IPS-NIHi11 (cell line): ENCODE measurements at places on chromosomes 16 and 17.

DNA sequence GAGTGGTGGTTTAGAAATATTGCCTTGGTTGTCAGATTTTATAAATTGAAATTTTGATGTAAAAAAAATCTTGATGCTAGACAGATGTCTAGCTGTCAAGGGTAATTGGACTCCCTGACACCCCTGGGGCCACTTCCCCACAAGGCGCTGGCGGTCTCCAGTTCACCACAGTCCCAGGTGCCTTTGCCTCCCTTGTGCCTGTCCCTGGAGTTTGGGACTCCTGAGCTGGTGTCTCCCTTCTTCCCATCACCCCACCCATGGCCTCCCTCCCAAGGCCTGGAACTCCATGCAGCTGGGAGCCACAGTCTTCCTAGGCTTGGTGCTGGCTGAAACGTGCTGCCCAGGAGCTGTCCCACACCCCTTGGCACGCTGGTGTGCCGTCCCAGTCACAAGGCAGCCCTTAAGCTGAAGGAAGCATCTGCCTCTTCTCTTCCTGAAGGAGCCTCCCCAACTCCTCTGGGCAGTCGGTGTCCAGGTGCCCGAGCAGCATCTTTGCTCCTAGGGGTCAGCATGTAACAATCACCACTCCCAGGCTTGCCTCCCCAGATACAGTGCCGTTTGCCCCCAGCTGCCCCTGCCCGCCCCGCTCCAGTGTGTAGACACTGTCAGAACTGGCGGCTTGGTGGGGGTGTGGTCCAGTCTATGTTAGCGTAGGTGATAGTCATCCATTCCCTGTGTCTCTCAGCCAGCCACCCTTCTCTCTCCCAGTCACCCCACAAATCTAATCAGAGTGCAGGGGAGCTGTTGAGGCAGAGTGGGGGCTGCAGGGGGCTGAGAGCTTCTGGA lies 26.2 kb downstream of the POLR3E start:
- no peak for DNase-seq

DNA sequence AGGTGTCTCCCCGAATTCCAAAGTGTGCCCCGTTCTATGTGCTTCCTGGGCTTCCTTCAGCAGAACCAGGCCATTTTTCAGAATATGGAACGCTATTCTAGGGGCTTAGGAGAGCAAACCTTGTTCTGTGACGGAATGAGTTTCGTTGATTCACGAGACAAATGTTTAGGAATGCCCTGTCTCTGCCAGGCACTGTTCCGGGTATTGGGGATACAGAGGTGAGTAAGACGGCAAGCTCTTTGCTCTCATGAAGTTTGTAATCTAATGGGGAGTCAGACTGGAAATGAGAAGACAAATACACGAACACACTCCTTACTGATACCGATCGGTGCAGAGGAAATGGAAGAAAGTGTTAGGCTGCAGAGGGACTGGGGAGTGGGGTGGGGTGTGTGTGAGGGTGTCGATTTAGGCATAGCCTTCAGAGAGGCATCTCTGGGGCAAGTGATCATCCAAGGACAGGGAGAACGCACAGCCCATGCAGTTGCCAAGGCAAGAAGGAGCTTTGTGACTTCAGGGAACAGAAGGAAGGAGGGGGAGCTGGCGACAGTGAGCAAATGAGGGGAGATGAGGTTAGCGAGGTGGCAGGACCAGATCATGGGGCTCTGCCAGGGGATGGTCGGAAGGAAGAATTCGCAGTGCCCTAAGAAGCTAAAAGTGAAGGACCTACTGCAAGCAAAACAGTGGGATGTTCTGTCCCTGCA lies 189.6 kb downstream of the MSI2 start:
- DNase-seq: no peak

- DNase-seq: no peak
These were observed 1188.0 kb downstream of the CDH11 start for GRCh38 chr16:63933841-63934240.

GRCh38 chr17:75845058-75845711 lies 981 bp upstream of the UNC13D start:
- peak; percentile 91 for DNase-seq

DNA sequence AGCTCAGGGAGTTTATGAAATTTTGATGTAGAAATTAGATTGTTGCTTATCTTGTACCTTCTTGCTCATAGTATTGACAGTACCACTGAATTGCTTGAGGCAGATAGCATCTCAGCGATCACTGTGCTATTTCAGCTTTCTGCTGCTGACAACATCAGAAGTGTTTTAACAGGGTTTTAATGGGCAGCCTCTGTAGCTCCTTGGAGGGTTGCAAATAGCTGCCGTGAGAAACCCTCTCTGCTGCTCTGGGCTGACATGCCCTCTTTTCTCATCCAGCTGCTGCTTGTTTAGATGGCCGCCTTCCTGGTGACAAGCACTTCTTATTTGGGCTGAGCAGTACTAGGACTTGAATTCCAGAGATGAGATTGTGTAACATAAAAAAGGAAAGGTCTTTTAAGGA lies 180.2 kb upstream of the TBX2 start:
- DNase-seq: no peak

- DNase-seq: no peak
These were observed 57.7 kb downstream of the SHISA9 start for GRCh38 chr16:12959072-12959471.

- no peak for DNase-seq
These were observed 1.6 kb upstream of the C17orf107 start for GRCh38 chr17:4897785-4898184.

- DNase-seq: no peak
These were observed 777.0 kb downstream of the KCNJ18 start for GRCh38 chr17:22469101-22469880.

GRCh38 chr16:67077871-67078270 lies 31.9 kb upstream of the PHAF1 start:
- no peak for DNase-seq

GRCh38 chr16:54061454-54061853 lies 225.1 kb downstream of the IRX3 start:
- DNase-seq: no peak

DNA sequence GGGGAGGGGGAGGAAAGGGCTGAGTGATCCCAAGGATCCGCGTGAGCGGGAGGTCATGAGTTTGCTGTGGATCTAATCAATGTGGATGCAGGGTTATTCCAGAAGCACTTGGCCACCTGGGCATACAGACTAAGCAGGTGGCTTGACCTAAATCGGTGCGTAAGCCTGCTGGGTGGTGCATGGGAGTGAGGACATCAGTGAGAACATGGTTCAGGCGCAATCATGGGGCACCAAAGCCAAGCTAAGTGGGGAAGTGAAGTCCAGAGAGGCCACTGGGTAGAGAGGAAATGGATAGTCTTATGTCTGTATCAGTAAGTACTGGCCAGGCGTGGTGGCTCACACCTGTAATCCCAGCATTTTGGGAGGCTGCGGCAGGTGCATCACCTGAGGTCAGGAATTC lies 18.9 kb upstream of the MFSD6L start:
- DNase-seq: no peak

DNA sequence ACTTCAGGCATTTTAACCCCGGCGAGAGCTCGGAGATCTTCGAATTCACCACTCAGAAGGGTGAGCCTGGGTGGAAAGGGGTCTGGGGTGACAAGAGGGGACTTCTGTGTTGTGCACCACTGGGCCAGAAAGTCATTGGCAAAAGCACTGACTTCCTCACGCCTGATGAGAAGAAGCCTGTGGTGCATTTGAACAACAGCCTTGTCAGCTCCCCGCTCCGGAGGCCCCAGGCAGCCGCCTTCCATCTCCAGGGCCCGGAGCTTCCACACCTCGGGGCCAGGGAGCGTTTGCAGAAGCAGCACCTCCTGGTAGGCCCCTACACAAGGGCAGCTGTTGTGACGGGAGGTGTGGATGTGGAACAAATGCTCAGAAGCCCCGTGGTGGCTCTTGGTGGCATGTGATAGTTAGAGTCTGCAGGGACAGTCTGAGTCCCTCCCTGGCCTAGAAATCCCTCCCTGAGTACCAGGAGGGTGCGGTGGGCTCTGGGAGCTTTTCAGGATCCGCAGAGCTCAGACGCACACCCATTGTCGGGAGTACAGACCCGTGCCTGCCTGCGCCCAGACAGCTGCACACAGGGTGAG lies 9.7 kb downstream of the CACNG1 start:
- no peak for DNase-seq

- DNase-seq: no peak
These were observed 11.6 kb upstream of the CACNG4 start for GRCh38 chr17:66952681-66953629.

GRCh38 chr16:71771571-71771970 lies 37.1 kb downstream of the AP1G1 start:
- DNase-seq: no peak

DNA sequence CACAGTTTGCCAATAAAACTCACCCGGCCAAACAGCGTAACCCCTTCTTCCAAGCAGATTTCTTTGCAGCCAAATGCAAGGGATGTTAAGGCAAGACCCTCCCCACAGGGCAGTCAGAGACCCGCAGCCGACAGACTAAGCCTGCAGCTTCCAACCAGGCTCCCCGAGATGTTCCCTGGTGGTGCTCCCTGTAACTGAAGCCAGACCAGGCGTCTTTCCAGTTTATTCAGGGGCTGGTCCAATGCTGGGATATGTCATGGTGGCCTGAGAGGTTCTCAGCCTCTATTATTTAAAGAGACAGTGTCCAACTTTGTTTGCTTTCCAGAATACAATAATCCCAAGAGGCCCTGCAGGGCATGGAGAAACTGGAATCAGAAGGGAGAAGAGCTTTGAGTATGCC lies at the start of gene PMP22:
TSS of gene PMP22 (minus strand) at position 196 of the 400 bp plus-strand sequence. CDS start 4,599 bp downstream, outside the sequence.
- peak; percentile 16 for DNase-seq

GRCh38 chr17:71899317-71899716 lies 221.5 kb upstream of the SOX9 start:
- DNase-seq: no peak

- no peak for DNase-seq
These were observed 125.9 kb downstream of the OR1D5 start for GRCh38 chr17:2937331-2938003.

DNA sequence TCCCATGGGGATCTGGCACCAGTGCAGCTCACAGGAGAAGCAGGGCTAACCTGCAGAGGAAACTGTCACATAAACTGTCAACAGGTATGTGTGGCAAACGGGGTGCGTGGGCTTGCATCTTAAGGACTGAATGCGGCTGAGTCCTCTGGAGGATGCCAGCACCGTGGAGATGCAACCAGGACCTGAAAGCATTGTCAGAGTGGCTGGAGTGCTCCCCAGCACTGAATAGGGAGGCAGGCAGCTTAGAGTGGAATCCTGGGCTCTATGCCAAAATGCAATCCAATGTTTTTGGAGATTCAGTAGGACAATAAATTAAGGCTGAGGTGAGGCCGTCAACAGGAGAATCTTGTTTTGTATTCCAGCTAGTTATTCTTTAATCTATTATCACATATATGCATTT lies 21.3 kb upstream of the SALL1 start:
- DNase-seq: no peak

DNA sequence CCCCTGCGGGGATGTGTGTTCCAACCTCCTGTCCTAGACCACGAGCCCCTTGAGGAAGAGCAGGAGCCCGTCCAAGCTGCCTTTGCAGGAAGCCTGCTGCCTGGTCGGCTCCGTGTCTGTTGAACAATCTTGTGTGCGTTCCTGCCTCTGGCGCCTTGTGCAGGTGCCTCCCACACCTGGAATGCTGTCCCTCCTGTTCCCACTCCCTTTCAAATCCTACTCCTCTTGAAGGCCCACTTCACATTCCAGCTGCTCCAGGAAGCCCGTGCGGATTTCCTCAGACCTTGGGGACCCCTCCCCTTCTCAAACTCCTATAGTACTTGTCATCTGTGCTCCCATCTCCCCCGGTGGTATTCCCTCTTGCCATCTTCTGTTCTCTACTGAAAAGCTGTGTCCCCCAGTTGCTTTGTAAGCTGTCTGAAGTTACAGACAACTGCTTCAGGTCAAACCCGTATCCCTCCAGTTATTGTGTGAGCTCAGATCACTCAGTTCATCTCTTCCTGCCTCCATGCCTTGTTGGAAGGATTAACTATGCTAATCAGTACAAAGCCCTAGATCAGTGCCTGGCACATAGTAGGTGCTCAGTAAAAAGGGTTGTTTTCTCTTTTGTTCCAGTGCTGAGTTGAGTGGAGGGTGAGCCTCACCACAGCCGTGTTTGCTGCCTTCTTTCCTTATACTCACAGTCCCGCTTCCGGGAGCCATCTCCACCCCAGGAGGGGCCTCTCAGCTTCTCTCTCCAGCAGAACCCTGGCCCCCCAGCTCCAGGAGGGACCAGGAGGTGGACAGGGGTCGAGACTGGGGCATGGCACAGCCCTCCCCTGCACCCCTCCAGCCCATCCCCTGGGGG lies 241.8 kb upstream of the CIBAR2 start:
- no peak for DNase-seq

- peak; percentile 5 for DNase-seq
These were observed 21.5 kb downstream of the MYO18A start for GRCh38 chr17:29158488-29159275.

- peak; percentile 96 for DNase-seq
These were observed at the start of gene KIF19 for GRCh38 chr17:74325743-74326379. Gene KIF19, plus strand, starts transcription at chr17:74326226. Its CDS starts 124 bp downstream, at chr17:74326350.

DNA sequence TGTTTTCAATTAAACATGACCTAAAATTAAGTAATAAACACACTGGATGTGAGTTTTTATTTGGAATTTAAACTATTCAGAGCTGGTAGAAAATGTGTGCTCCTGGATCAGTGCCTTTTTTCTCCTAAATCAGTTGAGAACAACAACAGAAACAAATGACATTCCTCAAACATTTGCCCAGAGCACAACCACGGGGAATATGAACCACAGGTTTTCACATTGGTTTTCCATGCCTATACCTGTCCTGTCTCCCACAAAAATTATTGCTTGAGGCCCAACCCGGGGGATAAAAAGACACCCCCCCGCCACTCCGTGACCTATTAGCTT lies 6.8 kb downstream of the HSBP1 start:
- DNase-seq: no peak

GRCh38 chr16:76577003-76577402 lies 299.8 kb downstream of the CNTNAP4 start:
- no peak for DNase-seq

DNA sequence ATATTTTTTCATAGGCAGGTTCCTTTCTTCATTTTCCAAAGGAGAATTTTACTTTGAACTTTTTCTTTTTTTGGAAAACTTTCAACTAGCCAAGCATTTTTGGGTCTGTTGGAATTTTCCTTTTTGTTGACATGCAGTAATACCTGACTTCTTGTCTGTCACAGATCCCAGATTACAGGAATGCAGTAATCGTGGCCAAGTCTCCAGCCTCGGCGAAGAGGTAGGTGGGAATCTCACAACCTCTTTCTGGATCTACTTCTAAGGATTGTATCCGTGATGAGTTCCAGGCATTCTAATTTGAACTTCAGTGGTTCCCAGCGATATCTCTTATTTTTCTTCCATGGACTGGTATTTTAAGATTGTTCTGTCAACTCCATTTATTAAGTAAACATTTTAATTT lies 31.7 kb downstream of the PRPSAP2 start:
- no peak for DNase-seq

DNA sequence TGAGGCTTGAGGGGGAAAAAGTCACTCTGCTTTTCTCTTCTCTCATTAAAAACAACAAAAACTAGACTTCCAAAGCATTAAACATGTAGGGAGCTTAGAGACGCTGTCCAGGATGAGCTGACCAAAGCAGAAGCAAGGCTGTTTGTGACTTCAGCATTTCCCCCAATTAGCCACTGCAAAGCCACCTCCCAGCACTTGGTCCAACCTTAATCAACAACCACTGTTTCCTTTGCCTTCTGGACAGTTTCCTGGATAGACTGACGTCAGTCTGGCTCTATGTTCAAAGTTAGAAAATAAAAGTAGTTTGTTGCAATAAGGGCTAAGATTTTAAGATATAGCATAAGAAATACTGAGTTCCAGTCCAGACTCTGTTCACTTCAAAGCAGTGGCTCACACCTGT lies 3.1 kb downstream of the TMEM231 start:
- no peak for DNase-seq

- no peak for DNase-seq
These were observed 20.3 kb downstream of the CSNK1D start for GRCh38 chr17:82253179-82253544.
